Natural killer cell (primary cell): ENCODE measurements at places on chromosomes 13 and 19.

DNA sequence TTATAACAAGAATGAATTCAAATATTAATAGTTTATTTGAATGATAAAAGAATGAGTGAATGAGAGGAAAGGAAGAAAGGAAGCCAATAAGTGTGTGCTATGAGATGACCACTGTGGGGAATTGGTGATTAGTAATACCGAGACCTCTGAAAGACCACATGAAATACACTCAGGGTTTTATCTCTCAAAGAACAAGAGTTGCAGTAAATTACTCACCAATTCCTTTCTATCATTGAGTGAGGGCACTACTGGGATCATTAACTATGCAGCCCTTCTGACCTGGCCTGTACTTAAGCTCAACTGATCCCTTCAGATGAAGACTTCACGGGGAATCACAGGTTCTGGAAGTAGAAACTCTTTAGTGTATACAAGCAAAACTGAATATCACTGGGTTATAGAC is 1636.1 kb downstream of the SLITRK5 start:
- DNase-seq = no peak

GRCh38 chr13:39982745-39983144 is 327.3 kb downstream of the COG6 start:
- no peak for DNase-seq

DNA sequence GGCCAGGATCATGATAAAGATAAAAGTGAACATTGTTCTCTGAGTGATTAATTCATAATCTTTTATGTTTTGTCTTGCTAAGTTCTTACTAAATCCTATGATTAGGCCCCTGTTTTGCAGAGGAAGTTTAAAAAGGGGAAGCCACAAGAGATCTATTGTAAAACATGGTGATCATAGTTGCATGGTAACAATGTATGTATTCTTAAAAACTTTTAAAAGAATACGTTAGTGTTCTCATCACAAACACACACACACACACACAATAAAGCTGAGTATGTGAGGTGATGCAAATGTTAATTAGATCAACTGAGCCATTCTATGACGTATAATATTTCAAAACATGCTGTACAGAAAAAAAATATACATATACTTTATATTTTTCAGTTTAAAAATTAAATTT is 51.2 kb downstream of the MBD3L2B start:
- DNase-seq = no peak

- DNase-seq = no peak
These were observed 63.7 kb upstream of the F7 start for GRCh38 chr13:113041896-113042295.

- no peak for DNase-seq
These were observed 796 bp upstream of the LSM14A start for GRCh38 chr19:34171539-34171876.

GRCh38 chr19:47210689-47211316 is 20.2 kb downstream of the BBC3 start:
- DNase-seq = peak; percentile 71

DNA sequence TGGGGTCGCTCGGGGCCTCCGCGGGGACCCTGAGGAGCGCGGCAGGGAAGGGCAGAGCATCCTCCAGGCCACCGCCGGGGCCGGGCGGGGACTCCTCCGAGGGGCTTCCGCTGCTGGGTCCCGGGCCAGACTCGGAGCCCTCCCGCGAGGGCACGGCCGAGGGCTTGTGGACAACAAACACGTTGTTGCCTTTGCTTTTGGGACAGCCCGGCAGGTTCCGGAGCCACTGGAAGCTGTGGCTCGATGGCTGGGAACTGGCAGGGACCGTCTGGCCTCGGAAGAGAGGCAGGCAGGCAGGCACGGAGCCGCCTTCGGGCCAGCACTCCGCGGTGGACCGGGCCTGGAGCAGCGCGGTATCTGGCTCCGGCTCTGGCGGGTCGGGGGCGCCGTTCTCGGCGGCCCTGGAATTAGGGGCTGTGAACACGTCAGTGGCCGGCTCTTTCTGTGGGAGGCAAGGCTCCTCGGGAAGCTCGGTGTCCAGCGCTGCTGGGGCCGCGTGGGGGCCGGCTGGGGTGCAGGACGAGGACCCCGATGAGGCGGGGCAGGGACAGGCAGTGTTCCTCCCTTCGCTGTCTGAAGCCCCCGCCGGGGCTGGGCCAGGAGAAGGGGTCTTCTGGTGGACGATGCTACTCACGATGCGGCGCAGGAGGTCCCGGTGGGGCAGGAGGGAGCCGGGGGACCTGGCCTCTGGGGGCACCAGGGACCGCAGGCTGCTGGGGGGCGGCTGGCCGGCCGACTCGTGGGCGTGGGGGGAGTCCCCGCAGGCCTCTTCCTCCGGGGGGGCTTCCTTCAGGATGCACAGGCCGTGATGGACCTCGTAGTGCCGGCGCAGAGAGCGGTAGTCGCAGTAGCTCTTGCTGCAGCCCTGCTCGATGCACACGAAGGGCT is 27.6 kb downstream of the ZNF541 start:
- DNase-seq = peak; percentile 32

- no peak for DNase-seq
These were observed 85.6 kb downstream of the ZMYM2 start for GRCh38 chr13:20044086-20044485.

DNA sequence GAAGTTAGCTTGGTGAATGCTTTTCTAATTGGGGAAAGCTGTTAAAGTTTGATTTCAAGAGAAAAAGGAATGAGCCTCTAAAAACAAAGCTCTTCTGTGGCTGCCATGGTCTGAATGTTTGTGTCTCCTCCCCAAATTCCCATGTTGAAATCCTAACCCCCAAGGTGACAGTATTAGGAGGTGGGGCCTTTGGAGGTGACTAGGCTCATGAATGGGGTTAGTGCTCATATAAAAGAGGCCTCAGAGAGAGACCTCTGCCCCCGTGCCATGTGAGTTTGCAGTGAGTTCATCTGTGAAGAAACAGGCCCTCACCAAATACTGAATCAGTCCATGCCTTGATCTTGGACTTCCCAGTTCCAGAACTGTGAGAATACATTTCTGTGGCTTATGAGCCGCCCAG is 56.5 kb downstream of the ARHGEF7 start:
- DNase-seq = no peak

DNA sequence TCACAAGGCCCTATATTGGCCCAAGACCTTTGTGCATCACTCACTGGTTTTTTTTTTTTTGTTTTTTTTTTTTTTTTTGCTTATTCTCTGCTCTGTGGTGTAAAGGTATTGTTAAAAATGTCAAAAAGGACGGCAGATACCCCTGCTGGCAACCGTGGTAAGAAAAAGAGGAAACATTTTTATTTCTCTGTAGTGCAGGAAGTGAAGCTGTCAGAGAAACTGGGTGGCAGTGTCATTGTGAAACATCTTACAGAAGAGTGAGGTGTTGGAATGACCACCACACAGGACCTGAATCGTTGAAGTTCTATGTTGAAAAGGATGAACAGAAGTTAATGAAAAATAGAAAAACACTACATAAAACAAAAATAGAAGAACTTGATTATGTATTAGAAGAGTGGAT is 346.4 kb downstream of the FGF9 start:
- DNase-seq = no peak

- no peak for DNase-seq
These were observed 11.3 kb downstream of the ABCA7 start for GRCh38 chr19:1050989-1051788.

- no peak for DNase-seq
These were observed 405.0 kb downstream of the COG6 start for GRCh38 chr13:40060296-40061007.

DNA sequence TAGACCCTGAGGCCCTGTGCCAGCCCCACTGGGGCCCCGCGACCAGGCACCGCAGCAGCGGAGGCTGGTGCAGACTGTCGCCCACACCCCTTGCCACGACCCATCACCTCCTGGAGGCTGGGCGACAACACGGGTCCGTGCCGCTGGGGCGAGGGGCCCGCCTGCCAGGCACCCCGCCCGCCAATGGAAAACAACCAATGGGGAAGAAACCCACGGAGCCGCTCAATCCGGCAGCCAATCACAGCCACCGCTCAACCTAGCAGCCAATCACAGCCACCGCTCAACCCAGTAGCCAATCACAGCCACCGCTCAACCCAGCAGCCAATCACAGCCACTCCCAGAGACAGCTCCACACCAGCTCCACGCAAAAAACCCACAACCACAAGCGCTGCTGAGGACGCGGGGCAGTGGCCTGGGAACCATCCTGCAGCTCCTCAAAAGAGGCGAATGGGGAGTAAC is 29.7 kb downstream of the GPX4 start:
- DNase-seq = peak; percentile 75

DNA sequence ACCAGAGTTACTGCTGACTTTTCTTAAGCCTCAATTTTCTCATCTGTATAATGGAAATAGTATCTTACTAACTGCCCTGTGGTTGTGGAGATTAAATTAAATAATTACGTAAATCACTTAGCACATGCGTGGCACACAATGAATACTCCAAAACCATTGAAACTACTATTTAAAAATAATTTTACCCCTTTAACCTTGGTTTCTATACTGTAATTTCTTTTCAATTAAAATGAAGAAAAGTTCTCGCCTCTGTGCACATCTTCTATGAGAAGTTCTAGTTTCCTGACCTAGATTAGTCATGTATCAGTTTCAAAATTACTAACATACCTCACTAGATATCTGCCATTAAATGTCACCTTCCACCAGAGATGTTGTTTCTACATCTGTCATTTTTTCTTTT is 5.7 kb downstream of the SLITRK1 start:
- DNase-seq = no peak

DNA sequence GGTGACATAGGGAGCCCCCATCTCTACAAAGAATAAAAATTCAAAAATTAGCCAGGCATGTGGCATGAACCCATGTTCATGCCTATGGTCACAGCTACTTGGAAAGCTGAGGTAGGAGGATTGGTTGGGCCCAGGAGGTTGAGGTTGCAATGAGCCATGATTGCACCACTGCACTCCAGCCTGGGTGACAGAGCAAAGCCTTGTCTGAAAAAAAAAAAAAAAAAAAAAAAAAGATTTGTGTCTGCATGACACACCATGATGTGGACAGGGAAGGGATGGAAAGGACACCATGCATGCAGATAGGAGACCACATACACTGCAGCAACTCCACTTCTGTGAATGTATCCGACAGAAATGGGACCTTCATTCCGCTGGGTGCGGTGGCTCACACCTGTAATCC is 34.0 kb upstream of the HOMER3 start:
- no peak for DNase-seq

DNA sequence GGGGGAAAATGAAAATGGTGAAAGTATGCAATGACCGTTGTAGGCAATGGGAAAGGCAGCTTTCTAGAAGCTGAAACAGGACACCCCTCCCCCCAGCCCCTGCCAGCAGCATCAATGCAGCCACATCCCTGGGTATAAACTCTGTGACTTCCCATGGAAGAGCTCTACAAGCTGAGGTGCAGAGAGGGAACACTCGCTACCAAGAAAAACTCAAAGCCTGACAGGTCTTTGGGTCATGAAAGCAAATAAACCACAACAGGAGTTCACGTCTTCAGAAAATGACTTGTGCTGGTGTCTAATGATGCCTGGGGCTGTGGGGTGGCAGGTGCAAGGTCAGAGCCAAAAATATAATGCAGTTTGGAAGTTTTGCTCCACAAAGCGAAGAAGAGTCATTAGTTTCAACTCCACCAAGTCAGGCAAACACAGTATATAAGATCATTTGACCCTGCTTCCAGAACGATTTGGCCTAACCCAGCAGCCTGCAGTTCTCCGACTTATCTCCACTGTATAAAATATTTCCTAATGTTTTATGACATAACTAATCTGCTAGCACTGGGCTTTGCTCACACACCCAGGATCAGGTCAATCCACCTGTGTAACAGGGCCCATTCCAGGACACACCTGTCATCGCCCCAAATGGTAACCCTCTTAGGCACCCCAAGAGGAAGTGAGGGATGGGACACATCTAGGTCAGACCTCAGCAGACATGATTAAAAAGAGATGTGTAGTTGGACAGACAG is 102.1 kb downstream of the IRS2 start:
- no peak for DNase-seq

DNA sequence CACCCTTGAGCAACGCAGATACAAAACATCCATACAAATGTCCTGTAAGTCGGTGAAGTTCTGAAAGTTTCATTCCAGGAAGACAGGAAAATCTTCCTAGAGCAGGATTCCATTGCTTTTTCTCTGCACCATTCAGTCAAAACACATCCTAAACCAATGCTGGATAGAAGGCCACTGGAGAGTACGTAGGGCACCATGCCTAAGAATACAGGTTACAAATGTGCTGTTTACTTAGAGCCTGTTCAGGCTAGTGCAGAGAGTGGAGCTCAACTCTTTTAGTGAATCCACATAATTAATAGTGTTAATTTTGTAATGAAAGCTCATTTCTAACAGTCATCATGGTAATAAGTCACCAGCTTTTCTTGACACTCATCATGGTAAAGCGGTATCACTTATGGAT is 187.6 kb downstream of the NHLRC3 start:
- DNase-seq = no peak

DNA sequence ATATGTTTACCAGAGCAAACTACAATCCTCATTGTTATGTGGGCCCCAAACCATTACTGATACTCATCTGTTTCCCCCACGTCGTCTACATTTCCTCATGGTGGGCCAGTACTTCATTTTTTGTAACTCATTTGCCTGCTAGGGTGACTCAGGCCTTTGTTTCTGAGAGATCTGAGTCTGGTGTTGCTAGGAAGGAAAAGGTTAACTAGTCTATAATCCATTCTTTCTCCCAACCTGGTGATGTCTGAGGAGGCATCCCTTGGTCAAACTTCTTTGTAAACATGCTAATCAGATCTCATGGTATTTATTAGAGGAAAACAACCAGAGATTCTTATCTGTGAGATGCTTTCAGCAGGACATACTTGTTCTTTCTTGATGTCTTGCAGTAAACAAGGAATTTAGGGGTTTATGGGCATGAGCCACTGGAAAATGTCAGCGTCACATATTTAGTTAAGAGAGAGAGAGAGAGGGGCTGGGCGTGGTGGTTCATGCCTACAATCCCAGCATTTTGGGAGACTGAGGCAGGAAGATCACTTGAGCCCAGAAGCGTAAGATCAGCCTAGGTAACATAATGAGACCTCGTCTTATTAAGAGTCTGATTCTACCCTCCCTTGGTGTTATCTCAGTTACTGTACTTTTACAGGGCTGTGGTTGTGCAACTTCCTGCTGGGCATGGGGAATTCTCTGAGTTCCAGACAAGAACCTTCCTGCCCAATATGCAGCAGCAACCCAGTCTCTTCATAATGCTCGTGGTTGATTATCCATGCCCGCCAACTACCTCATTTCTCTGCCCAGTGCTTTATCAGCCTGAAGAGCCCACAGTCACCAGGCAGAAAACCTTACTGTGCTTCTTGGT is 9.7 kb upstream of the DPRX start:
- DNase-seq = no peak

DNA sequence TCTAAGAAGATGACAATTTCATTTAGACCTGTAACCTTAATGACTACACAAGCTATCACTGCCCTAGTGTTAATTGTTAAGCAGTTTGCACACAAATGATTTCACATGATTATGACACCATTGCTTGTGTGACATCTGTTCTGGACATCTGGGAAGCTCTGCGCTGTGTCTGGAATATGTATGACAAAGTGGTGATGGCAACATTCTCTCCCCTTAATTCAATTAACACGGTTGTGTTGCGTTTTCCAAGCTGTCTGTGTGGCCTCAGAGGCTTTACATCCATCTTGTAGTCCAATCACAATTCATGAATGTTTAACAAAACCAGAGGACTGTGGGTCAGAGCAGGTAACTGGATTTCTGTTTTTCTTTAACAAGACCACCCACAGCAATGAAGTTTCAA is 204.4 kb downstream of the COG6 start:
- DNase-seq = no peak
